ENCODE measurements at places on chromosomes 5 and 9.

- DNase-seq, result no peak
These were observed 290.8 kb downstream of the DNAH5 start for GRCh38 chr5:13653709-13654108.

- no peak for DNase-seq
These were observed 50.0 kb upstream of the RNU6ATAC start for GRCh38 chr9:134214386-134214765.

DNA sequence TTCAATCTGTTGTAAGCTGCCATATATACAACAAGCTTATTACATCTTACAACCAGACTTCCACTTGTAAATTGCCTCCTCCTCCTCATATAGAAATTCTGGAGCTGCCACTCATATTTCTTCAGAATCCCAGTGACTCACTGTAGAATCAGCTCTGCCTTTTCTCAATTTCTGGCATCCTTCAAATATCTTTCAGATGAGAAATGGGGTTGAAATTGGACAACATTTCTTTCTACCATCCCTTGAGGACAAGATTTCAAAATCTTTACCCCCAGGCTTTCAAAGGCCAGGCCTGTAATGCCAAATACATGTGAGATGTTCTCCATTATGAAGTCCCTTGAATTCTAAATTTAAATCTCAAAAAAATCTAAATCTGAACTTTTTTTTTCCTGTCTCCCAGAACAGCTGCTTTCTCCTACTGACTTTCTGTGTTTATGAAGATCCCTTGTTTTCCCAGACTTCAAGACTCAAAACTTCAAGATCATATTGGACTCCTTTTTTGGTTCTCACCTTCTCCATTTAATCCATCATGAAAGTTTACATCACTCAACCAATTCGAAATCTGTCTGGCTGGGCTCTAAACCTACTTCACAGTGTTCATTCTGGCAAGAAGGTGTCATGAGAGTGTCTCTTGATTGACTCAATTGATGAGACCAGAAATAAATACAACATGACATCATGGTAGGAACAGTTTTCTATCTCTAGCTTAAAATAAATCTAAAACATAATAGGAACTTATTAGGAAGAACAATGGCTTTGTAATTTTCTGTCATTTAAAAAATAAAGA, 109.8 kb downstream of the HMHB1 start:
- DNase-seq, result no peak

DNA sequence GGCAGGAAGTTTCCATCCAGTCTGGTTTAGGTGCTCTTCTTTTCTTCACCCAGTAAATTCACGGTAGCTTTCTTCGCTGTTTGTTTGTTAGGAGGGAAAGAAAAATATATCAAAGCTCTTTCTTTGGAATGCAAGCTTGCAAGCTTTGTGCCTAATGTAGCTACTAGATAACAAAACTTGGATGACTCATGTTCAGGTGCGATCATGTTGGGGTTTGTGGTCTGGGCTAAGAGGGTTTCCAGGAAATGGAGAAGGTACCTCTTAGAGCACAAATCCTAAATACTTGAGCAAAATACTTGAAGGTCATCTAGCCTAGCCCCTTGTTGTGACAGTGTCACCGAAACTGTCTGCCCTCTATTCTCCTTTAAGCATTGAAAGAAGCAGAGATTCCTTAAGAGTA, 17.7 kb downstream of the SRP19 start:
- no peak for DNase-seq

DNA sequence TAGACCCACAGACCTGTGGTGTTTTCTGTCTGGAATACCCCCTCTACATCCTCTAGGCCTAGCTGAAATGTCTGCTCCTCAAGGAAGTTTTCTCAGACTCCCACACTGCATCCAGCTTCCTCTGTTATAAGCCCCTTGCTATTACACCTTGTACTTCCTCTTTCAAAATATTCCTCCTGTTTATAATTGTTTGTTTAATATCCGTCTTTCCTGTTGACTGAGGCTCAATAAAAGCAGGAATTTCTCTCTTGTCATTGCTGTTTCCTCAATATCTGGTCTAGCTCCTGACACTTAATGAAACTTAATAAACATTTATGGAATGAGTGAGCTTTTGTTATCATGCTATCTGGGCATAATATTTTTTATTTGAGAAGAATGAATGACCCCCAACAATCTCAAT, 34.1 kb upstream of the IQGAP2 start:
- no peak for DNase-seq

GRCh38 chr9:26077860-26078259, 399.6 kb upstream of the TUSC1 start:
- DNase-seq, result no peak

DNA sequence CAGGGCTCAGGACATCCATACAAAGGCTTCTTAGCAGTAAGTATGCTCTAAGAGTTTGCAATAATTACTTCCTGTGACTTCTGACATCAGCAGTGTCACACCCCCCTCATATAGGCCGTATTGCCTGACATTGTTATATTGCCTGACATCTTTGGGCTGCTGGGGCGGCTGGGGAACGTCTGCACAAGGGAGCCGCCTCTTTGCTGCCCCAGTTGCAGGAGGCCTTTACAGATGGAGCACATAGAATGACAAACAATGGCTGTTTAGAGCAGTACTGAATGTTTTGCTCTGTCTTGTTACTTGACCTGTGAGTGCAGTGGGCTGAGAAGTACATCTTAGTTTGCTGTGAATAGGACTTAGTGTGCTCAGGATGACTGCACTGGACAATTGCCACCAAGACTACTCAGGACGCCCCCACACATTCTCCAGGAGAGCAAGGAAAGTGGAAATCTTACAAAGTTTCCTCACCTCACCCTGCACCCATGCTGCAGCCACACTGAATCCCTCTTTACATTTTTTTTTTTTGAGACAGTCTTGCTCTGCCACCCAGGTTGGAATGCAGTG, 65.4 kb upstream of the SPOCK1 start:
- no peak for DNase-seq

GRCh38 chr5:135446206-135446605, 942 bp downstream of the DCANP1 start:
- DNase-seq, result no peak

DNA sequence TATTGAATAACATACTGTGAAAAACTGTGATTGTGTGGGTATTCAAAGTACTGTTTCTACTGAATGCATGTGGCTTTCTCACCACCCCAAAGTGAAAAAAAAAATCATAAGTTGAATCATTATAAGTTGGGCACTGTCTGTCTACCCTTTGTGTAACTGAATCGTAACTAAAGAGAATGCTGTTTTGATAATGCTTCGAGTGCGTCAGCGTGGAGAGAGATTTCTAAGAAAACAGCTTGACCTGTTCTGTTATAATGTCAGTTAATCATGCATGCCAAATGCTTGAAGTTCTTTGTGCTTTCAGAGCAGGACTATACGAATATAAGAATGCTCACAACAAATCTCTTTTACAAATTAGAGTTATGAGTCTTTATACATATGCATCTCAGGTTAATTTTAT, 148.8 kb upstream of the SGCD start:
- no peak for DNase-seq

- no peak for DNase-seq
These were observed 374.2 kb downstream of the EFNA5 start for GRCh38 chr5:107296572-107296971.

DNA sequence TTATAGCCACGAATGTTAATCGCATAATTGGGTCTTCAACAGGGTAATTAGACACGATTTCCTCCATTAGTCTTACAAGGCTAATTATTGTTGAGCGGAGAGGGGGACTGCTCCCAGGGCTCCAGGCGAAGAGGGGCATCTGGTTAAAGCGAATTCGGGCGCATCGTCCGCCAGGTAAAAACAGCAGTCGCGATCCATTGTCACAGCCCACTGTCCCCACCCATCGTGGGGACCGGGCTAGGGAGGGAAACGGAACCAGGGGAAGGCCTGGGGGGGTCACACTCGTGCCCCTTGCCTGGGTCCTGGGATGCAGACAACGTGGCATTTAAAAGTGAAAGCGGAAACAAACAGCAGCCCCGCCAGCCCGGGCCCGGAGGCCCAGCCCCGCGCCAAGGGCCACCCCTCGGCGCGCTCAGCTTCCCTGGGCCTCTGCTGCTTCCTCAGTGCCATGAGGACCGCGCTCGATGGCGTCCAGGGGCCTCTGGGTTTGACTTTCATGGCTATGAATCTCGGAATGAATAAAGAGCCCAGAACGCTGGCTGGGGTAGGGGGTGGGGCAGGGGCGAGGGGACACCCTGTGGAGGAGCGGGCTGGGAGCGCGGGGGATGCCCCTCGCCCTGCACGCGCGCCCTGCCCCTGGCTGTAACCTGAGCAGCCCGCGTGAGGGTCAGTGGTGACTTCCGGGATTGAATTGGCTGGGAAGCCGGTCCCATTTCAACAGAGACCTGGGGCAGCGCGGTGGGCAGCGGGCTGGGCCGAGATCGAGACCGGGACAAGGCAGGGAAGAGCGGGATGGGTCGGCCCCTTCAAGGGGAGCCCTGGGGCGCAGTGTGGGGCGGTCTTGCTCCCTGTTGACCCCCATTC, 99.9 kb downstream of the GTF3C4 start:
- no peak for DNase-seq

GRCh38 chr9:101220341-101220740, 164.5 kb downstream of the BAAT start:
- no peak for DNase-seq

GRCh38 chr5:55509796-55510522, 24.8 kb downstream of the PLPP1 start:
- no peak for DNase-seq

GRCh38 chr9:7871977-7872730, 72.6 kb upstream of the DMAC1 start:
- DNase-seq, result no peak

GRCh38 chr5:179129607-179130071, 69.5 kb downstream of the ZNF354C start:
- no peak for DNase-seq

DNA sequence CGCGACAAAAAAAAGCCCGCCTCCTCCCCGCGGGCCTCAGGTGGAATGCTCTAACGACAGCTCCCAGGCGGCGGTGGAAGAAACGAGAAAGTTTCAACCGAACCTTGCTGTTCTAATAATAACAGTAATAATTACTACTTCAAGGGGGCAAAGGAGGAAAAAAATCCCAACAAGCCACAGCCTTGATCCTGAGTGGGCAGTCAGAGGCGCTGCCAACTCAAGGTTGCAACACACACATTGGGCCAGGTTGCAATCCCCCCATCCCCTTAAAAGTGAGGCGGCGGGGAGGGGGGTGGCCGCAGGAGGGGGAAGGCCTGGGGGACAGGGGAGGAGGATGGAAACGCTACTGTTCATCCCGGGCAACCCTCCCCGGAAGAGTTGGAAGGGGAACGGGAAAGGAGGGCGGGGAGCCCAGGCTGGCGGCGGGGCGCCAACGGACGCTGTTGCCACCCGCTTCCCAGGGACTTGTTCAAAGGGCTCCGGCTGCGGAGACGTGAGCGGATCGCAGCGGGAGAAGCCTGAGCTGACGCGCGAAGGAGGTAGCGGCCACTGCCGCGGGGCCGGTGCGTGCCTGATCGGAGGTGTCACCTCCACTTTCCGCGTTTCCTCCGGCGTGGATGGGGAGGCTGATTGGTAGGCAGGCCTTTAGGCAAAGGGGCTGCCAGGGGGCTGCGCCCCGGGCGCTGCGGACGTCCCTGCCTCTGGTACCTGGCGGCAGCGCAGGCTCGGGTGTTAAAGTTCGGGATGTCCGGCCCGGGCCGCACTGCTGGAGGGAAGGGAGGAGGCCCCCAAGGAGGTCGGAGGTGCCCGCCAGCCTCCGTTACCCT, 647 bp downstream of the SMARCA2 start:
- DNase-seq, result peak; percentile 27

- DNase-seq, result no peak
These were observed 255.4 kb downstream of the SMARCA2 start for GRCh38 chr9:2270565-2270964.

GRCh38 chr5:56951126-56951945, 587 bp downstream of the MIER3 start:
- DNase-seq, result no peak

DNA sequence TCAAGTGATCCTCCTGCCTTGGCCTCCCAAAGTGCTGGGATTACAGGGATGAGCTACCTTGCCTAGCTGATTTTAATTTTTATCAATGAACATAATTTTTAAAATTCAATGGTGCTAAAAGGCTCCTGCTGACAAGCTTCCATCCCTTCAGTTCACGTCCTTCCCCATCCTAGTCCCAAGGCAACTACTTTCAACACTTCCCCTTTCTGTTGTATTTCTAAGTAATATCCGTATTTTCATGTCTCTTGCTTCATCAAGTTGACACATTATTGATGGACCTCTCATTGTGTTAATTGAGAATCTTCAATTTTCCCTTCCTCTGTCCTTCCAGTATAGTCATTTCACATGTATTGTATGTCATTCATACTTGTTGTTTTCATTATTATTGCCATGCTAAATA, 93.8 kb upstream of the RASGRF2 start:
- no peak for DNase-seq

- DNase-seq, result no peak
These were observed 26.3 kb downstream of the SPZ1 start for GRCh38 chr5:80346055-80346454.

DNA sequence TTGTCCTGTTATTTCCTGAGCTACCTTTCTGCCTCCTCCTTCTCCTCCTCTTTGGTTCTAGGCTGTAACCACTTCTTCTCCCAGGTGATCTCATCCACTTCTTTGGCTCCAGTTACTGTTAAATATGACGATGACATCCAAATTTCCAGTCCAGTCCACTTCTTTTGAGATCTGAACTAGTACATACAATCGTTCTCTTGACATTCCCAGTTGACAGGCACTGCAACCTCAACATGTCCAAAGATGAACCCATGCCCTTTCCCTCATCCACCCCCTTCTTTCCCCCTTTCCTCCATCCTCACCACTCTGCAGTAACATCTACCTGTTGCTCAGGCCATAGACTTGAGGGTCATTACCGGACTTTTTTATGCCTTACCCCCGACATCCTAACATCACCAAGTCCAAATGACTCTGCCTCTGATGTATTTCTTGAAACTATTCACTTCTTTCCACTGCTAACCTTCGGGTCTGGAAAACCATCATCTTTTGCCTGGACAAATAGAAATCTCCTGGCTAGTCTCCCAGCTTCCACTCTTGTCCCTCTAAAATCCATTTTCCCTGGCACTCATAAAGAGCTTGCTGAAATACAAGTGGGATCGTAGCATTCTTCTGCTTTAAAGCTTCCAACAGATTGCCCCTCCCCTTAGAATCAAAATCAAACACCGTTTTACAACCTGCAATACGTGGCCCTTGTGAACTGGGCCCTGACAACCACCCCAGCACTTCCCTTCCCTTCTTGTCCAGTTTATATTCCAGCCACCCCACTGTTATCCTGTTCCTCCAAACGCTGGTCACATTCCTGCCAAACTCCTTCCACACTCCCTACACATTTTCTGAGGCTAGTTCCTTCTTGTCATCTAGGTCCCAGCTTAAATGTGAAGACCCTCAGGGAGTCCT, 31.5 kb downstream of the KLF9 start:
- no peak for DNase-seq

- DNase-seq, result no peak
These were observed 364.7 kb downstream of the PRELID2 start for GRCh38 chr5:145470396-145470979.

DNA sequence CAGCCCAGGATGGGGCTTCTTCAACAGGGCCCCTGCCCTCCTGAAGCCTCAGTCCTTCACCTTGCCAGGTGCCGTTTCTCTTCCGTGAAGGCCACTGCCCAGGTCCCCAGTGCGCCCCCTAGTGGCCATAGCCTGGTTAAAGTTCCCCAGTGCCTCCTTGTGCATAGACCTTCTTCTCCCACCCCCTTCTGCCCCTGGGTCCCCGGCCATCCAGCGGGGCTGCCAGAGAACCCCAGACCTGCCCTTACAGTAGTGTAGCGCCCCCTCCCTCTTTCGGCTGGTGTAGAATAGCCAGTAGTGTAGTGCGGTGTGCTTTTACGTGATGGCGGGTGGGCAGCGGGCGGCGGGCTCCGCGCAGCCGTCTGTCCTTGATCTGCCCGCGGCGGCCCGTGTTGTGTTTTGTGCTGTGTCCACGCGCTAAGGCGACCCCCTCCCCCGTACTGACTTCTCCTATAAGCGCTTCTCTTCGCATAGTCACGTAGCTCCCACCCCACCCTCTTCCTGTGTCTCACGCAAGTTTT, 23.6 kb downstream of the PCDHGC5 start:
- DNase-seq, result peak; percentile 52

All from NCI-H1105 (cell line).